Stimulated activated CD8-positive, alpha-beta memory T cell treated with anti-CD3 and anti-CD28 coated beads, Interleukin-2, amount 100 ng/mL, for 1 hour (primary cell): ENCODE measurements at places on chromosomes 1 and 21.

- DNase-seq, result no peak
These were observed 14.0 kb downstream of the GTF2B start for GRCh38 chr1:88877382-88877825.

- no peak for DNase-seq
These were observed 151.4 kb downstream of the PTGER3 start for GRCh38 chr1:70896224-70896623.

GRCh38 chr21:45280178-45280821 is 7.4 kb downstream of the POFUT2 start:
- no peak for DNase-seq

DNA sequence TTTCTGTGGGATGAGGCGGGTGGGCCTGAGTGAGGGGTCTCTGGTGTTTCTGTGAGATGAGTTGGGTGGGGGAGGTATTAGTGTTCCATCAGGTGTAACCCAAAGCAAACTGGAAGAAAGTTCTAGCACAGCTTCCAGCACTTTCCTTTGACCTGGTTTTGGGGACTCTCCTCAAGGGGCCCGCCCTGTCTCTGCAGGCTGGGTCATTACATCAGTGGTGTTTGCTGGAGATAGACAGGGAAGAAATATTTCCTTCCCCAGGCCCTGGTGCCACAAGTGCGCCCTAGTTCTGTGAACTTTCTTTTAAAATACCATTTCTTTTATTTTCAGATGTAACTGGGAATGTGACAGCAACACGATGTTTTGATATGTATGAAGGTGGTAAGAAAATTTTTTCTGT is 16.5 kb upstream of the MX2 start:
- no peak for DNase-seq

DNA sequence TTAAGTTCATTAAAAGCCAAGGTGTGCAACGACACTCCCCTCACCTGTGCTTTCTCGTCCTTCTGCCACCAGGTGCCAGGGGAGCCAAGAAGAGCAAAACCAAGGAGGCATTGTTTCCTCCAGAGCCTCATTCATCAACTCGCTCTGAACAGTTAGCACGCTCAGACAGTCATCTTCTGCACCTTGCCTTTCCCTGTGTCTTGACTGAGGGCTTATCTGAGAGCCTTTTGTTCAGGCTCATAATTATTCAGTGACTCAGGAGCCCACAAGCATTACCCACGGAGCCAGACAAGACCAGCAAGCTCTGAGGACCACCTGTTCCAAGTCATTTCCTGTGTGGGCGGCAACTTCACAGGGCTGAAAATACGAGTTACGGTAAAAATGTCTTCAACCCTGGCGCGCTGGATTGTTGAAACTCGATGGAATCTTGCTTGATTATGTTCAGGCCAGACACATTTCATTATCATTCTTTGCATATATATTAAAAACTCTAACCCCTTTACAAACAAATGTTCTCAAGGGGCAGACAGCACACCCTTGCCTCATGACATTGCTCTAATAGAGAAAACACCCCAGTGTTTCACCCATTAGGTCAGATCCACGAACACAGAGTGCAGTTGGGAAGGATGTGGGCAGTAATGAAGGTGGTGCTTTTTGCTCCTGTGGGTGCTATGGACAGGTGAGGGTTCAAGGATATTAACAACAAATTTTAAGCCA is 89.7 kb upstream of the RUNX1 start:
- peak; percentile 24 for DNase-seq

- DNase-seq, result no peak
These were observed 24.6 kb downstream of the UBE4B start for GRCh38 chr1:10057343-10057742.

- DNase-seq, result no peak
These were observed 26.7 kb downstream of the PODN start for GRCh38 chr1:53088616-53089300.

- no peak for DNase-seq
These were observed 220.1 kb downstream of the ST6GALNAC3 start for GRCh38 chr1:76294482-76295194.

- no peak for DNase-seq
These were observed 31.4 kb downstream of the TCEANC2 start for GRCh38 chr1:54084794-54085193.

- DNase-seq, result no peak
These were observed 40.1 kb upstream of the DMBX1 start for GRCh38 chr1:46449223-46450159.

DNA sequence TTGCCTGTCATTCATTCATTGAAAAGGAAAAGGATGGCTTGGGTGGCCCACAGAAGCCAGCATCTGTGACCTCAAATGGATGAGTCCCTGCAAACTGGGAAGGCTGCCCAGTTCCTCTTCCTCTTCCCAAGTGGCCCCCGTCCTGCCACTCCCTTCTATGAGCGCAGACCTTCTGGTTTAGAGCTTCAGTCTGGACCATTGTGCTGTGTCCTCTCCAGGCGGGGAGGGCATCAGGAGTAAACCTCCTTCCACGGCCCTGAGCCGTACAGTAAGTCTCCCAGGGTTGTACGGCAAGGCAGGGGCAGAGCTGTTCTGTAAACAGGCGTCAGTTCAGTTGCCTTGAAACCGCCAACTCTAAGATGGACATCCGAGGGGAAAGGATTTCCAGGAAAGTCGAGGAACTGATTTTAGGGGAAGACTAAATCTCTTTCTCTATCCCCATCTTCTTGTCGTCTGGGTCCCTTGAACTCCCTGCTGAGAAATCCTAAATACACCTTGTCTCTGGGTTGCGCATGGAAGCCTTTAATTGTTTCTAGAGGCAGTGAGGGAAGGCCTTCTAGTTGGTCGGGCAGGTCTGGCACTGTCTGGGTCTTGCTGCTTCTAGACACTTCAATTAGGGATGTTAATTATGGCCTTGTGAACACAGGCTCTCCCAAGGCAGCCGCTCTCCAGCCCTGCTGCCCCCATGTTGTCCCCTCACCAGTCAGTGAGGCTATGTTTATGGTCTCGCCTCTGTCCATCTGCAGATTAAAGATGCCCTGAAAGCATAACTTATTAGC is 22.1 kb downstream of the SOX13 start:
- no peak for DNase-seq

DNA sequence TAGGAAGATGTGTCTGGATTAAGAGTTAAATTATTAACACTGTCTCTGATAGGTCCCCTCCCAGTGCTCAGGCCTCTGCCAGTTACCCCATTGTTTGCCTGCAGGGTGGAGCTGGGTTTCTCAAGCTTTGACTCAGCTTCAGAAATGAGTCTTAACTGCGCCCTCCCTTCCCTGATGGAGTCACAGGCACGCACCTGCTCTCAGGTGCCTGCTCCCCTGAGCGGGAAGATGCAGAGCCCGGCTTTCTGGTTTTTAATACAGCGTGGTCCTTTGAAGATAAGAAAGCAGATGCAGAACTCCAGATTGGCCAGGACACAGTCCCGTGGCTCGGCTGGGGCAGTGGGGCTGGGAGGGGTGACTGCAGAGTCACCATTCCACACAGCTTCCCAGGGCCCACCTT is 3.2 kb upstream of the SPRR4 start:
- DNase-seq, result no peak

DNA sequence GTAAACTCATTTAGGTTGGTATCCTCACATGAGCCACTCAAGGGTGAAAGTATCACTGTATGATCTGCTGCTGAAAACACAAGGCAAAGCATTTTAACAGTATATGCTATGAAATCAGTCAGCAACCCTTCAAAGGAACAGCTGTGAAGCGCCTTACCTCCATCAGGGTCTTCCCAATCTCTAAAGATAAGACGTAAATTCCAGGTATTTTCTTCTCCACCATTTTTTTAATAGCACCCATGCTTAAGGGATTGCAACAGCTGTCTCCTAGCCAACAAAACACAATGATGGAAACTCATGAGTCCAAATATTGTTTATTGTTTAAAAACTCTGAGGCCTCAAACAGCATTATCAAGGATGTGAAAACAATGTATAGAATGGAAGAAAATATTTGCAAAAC is 4.8 kb downstream of the PPT1 start:
- no peak for DNase-seq

DNA sequence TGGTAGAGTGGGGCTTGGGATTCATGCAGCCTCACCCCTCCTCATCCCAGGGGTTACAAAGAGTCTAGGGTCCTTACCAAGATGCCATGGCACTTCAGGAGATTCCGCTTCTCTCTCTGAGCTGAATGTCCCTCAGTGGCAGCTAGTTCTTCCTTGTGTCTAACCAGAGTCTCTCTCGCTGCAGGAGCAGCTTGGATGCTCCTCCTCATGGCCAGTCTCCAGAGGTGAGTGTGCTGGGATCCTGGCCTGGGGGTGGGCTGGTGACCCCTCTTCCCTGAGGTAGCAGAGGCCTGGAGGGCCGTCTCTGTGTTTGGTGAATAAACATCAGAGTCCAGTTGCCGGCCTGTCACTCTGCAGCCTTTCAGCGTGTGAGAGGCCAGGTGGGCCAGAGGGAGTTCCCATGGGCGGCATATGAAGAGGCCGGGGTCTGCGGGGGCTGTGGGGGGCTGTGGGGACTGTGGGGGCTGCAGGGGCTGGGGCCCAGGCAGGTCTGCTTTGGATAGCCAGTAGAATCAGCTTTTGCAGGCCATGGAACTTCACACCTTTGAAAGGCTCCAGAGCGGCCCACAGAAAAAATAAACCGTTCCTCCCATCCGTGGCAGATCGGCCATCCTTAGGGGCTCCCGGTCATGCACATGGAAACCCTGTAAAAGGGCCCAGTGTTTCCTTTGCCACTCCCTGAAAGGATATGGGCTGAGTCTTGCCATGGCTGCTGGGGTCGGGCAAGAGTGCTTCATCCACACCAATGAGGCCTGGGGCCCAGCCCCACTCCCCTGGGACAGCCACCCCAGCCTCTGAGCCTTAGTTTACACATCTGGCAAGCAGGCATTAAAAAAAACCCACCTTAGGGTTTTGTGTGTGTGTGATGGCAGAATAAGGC is 256.4 kb downstream of the FOXD2 start:
- DNase-seq, result no peak

DNA sequence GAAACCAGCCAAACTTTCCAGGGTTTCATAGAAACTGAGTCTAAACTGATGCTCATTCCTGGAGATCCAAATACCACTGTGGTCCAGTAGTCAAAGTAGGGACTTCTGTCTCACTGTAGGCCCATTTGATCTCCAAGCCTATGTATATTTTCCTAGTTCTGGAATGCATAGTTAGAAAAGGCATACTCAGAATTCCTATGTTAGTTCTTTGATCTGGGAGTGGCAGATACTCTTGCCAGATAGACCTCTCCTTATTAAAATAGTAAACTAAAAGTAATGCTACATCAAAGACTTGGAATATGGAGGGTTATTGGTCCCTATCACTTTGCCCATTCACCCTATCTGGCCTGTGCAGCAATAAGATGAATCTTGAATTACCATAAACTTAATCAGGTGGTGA is 10.4 kb upstream of the SGIP1 start:
- DNase-seq, result no peak

GRCh38 chr1:45721207-45721606 is 29.2 kb downstream of the IPP start:
- no peak for DNase-seq

- no peak for DNase-seq
These were observed 31.6 kb upstream of the RPTN start for GRCh38 chr1:152190589-152190988.

DNA sequence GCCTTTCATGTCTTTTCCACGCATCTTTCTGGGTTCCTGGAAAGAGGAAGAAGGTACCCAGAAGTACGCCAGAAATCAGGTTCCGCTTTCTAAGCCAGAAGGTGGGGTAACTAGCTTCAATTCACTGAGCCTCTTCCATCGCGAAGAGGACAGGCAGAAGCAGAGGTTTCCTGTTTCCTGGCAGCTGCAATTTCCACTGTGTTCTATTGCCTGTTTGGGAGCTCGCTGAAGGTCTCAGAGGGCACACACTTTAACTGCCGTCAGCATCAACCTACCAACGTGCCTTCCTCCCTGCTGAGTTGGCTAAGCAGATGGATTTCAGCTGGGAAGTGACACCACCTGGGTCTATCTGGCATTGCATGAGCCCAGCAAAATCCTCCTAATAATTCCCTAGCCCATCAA is 10.0 kb downstream of the NCF2 start:
- no peak for DNase-seq

DNA sequence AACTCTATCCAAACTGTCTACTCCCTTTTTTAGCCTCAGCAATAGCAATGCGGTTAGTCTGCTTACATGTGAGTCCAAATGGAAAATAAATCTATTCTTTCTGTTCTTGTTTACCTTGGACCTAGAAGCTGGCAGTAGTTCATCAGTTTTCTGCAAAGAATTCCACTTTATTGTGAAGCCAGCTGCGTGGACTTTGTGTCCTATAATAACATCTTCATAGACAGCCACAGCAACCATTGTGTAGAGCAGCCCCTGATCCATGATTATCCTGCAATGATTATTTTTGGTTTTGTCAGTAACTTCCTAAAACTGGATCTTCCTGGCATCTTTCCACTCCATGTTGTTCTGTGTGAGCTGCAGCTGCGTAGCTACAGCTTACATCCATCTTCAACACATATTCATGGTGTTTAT is 408.7 kb downstream of the NUF2 start:
- DNase-seq, result no peak
